ENCODE measurements at places on chromosomes 12 and 14.
A peak's percentile ranks its signal among the peaks of the same experiment; 100 is the strongest.

GRCh38 chr12:21696625-21697024 is 39.0 kb upstream of the LDHB start:
- DNase-seq = no peak

GRCh38 chr12:28998662-28999120 is 150.4 kb upstream of the FAR2 start:
- no peak for DNase-seq

DNA sequence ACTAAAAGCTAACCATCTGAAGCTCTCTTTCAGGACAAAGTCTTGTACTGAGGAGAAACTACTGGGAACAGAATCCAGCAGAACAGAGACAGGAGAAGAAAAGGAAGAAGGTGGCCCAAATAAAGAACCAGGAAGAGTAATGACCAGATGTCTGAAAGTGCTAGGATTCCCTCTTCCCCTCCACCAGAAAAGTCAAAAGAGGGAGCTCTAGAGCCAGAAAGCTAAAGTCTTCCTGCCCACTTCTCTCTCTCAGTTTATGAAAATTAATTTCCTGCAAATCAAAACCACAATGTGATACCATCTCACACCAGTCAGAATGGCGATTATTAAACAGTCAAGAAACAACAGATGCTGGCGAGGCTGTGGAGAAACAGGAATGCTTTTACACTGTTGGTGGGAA is 47.2 kb downstream of the SPPL3 start:
- DNase-seq = peak; percentile 12

DNA sequence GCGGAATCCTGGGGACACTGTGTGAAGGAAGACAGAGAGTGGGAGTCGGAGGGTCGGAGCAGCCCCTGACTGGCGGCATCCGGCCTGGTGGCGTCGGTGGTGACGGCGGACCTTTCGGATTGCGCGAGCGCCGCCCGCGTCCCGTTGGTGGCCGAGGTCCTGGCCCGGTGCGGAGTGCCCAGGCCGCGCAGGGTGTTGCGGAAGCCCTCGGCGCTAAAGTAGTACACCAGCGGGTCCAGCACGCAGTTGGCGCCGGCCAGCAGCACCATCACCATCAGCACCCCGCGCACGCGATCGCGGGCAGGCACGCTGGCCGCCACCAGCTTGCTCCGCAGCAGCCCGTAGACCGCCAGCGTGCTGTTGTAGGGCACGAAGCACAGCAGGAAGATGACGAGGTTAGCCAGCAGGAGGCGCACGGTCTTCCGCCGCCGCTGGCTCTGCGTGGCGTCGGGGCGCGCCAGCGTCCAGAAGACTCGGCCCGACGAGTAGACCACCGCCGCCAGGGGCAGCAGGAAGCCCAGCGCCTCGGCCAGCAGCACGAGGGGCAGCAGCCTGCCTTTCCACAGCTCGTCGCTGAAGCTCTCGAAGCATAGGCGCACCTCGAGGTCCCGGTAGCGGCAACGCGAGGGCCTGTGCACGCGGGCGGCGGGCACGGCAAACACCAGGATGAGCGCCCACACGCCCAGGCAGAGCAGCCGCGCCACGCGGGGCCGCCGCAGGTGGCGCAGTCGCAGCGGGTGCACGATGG is 13.1 kb upstream of the CHD4 start:
- no peak for DNase-seq

DNA sequence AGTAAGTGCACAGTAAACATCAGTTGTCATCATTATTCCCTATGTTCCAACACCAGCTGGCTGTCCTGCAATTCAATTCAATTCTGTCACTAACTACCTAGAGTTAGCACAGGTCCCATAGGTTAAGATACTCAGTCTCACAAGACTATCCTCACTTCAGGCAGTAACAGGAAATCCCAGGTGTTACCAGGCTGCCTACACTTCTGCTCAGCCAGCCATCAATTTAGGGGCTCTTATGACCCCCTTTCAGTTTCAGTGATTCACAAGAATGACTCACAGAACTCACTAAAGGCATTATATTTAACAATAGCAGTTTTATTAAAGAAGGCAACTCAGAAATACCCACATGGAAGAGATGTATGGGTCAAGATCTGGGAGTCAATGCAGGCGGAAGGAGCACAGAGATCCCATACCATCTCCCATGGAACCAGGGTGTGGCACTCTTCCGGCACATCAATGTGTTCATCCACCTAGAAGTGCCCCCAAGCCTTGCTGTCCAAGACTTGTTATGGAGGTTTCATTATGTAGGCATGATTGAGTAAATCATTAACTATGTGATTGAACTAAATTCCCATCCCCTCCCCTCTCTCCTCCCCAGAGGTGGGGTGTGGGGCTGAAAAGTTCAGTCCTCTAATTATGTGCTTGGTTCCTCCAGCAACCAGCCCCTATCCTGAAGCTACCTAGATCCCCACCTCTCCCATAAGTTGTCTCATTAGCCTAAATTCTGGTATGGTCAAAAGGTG is 120.8 kb upstream of the WSCD2 start:
- DNase-seq = no peak

GRCh38 chr14:50049093-50049492 is 67.3 kb downstream of the VCPKMT start:
- no peak for DNase-seq

DNA sequence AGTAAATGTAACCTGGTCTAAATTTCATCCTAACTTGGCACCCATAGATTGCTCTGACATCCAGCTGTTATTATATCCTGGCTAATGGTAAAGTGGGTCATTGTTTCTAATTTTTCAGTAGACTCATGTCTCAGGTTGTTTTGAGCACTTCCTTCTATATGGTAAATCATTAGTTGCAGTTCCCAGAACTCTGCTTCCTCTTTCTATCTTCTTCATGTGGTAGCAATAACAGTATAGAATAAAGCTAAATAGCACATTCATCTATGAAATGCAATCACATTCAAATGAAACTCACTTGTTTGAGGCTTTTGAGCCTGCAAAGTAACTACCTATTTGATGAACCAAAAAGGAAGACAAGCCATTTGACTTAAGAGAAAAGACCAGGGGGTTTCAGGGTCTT is 65.1 kb upstream of the GZMB start:
- DNase-seq = no peak

- DNase-seq = no peak
Observed at GRCh38 chr12:116136340-116136739, 141.2 kb downstream of the MED13L start.

- DNase-seq = no peak
Observed at GRCh38 chr12:126907900-126908764, 1358.8 kb upstream of the TMEM132C start.

GRCh38 chr14:89588840-89589296 is 171.8 kb upstream of the FOXN3 start:
- DNase-seq = no peak

- DNase-seq = no peak
Observed at GRCh38 chr12:109677279-109677691, 36.3 kb upstream of the FAM222A start.

- no peak for DNase-seq
Observed at GRCh38 chr14:79578470-79578869, 632.8 kb downstream of the DIO2 start.

DNA sequence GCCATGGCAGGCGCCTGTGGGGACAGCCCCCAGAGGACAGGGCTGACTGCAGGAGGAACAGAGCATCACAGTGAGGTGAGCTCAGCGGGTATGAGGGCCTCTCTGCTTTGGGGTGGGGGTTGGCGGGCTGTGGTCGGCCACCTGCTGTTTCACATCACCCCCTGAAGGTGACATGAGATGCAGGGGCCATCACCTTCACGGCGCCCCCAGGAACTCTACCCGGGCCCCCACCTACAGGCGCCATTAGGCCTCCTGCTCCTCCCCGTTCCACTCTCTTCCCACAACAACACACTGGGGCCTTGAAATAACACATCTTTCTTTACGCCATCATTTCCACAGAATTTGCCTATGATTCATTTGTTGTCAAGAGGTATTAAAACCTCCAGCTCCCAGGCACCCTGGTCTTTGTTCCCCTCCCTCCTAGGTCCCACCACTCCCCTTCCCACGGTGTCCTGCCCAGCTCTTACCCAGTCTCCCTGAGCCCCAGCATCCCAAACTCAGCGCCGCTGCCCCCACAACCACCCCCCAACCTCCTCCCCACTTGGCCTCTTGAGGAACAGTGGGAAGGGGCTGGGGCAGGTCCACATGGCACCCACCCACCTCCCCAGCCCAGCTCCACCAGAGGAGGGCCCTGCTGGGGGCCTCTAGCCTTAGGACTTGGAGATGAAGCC is 12.7 kb upstream of the HDAC7 start:
- DNase-seq = no peak

DNA sequence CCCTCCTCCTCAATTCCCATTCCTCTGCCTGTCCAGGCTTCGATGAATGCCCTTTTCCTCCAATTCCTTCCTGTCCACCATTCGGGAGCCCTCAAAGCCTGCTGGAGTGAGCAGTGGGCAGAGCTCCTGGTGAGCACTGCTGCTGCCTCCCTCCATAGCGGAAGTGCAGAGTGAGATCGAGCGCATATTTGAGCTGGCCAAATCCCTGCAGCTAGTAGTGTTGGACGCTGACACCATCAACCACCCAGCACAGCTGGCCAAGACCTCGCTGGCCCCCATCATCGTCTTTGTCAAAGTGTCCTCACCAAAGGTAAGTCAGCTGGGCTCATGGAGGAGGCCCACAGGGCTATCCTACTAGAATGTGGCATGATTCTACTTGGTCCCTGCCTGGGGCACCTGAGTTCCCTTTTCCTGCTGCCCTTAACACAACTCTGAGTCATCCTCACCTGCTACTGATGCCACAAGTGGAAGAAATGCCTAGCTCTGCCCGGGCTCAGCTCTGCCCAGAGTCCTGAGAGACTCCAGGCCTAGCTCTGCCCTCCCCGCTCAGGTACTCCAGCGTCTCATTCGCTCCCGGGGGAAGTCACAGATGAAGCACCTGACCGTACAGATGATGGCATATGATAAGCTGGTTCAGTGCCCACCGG is 8.0 kb downstream of the CACNB3 start:
- no peak for DNase-seq

DNA sequence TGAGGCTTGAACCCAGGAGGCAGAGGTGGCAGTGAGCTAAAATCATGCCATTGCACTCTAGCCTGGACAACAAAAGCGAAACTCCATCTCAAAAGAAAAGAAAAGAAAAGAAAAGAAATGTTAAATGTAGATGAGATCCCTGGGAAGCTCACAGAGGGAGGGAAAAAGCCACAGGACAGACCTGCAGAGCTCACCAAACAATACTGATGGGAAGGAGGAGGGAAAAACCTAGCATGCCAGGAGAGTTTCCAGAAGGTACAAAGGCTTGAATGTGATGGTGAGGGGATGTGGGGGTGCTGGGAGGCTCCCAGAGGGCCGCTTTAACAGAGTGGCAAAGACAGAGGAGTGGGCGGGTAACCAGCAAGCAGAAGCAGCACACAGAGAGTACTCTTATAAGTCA is 72.3 kb downstream of the PTPN21 start:
- no peak for DNase-seq

DNA sequence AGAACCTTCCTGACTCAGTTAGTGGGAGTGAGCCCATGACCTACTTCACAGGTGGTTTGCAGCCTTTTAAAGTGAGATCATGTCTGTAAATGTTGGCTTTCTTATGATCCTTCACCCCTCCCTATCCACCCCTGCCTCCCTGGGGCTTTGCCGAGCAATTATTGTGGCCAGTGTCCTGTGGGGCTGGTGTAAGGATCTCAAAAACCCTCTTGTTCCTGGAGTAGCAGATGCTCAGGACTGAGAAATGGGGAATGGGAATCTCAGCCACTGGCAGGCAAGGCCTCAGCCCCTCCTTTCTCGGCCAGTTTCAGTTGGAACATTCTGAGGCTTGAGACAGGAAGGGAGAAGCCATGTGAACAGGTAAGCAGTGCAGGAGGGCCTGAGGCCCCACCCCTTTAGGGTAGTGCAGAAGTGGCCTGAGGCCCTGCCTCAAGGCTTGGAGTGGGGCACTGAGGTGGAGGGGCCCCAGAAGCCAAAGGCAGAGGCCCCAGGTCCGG is 53.8 kb downstream of the PLEKHG3 start:
- no peak for DNase-seq

- DNase-seq = no peak
Observed at GRCh38 chr12:118436002-118436730, 59.8 kb downstream of the SUDS3 start.

GRCh38 chr14:101098641-101099040 is 195.1 kb upstream of the RTL1 start:
- DNase-seq = no peak

- no peak for DNase-seq
Observed at GRCh38 chr12:14824012-14824634, 10.1 kb upstream of the SMCO3 start.

- no peak for DNase-seq
Observed at GRCh38 chr12:118544569-118544968, 168.2 kb downstream of the SUDS3 start.

- DNase-seq = no peak
Observed at GRCh38 chr12:43795716-43796280, 10.3 kb downstream of the TWF1 start.

DNA sequence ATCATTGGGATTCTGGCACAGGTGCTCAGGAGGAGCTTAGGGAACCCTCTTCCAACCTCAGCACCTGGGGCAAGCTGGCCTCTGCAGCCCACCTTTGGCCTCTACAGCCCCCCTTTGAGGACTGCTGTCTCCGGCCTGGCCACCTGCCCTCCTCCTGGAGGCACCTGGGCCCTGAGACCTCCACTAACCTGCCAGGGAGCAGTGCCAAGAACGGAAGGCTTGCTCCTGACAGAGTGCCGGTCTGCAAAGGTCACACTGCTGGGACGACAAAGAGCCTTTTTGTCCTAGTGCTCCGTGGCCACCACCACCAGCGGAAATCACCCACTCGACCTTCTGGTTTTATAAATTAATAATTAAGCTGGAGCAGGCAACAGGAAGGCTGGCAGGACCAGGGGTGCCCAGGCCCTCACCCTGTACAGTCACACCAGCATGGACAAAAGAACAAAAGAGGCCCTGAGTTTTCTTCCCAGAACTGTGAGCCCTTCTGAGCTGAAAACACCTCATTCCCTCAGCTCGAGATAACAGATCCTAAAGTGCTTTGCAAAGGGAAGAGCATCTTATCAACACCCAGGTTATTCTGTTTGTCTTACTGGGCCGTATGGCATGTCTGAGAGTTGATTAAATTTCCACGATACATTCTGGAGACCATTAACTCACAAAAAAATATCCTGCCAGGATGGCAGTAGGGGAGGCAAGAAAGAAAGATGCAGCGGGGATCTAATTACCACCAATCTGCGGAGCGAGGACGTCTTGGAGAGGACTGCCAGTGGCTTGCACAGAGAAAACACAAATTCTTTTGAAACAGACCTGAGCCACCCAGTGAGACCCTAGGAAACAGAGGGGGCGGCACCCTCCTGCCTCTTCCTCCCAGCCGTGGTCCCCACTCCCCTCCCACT is 8.2 kb downstream of the TESC start:
- no peak for DNase-seq
